ENCODE measurements at places on chromosomes 12 and 14.

- no peak for DNase-seq
Observed at GRCh38 chr12:67572492-67572891, 76.1 kb upstream of the DYRK2 start.

- no peak for DNase-seq
Observed at GRCh38 chr12:99235381-99235780, 412.2 kb upstream of the GARIN6 start.

DNA sequence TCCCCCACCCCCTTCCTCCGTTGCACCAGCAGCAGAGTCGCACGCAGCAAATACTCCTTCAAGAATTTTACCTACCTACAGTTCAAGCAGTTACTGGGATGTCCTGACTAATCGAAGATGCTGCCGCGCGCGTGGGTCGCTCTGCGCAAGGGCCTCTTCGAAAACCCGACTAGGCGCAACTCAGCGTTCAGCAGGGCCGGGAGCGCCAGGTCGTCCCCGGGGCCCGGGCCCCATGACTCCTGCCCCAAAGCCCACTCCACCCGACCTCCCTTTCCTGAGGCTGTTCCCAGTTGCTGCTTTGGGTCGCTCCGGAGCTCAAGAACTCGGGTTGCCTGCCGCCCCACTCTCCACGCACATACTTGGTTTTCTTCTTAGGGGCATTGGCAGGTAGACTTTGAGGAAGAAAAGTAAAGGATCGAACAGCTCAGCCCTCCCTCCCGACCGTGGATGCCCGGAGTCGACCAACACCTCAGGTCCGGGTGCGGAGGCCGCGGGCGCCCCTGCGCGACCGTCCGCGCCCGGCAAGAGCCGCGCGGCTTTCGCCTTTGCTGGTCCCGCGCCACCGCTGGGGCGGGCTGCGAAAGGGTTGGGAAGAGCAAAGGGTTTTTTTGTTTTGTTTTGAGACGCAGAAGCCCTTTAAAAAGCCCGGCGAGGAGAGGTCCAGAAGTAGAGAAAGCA lies 1.9 kb downstream of the BMP4 start:
- no peak for DNase-seq

DNA sequence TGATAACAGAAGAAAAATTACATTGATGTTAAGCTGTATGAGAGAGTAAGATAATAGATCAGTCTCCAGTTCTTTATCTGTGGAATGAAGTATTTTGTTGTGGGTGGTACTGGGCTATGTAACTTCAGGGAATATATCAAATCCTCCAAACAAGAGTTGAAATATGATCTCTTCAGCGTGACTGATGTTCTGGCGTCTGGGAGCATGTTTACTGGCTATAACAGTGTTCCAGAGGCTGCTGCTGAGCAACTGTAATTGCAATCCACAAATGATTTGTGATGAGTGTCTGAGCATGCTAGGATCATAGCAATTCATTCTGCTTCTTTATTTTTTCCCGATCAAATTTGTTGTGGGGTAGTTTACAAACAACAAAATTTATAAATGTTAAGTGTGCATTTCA lies 18.6 kb upstream of the CCDC198 start:
- no peak for DNase-seq

GRCh38 chr14:26856876-26857518 lies 259.2 kb upstream of the NOVA1 start:
- DNase-seq, result no peak

GRCh38 chr12:31321186-31321896 lies 4.6 kb downstream of the SINHCAF start:
- no peak for DNase-seq

DNA sequence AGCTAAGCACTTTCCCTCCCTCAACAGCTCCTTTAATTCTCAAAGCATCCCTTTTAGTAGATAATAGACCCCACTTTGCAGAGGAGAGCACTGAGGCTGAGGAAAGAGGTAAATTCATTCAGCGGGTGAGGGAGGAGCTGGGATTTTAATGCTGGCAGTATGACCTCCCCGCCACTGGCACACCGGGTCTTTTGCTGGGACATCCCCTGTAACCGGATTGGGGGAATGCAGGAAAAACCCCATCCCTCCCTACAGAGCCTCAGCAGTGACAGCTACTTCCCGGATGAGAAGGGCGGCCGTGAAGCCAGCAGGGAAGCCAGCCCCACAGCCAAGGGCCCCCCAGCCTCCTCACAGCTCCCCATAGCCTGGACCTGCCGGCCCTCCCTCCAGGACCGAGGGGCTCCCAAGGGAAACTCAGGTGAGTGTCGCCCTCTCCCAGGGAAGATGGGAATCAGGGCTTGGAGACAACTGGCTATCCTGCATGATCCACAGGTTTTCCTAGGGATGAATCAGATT lies 12.1 kb downstream of the ZBTB39 start:
- DNase-seq, result no peak

GRCh38 chr12:13594731-13595514 lies 386.5 kb downstream of the GRIN2B start:
- DNase-seq, result no peak

DNA sequence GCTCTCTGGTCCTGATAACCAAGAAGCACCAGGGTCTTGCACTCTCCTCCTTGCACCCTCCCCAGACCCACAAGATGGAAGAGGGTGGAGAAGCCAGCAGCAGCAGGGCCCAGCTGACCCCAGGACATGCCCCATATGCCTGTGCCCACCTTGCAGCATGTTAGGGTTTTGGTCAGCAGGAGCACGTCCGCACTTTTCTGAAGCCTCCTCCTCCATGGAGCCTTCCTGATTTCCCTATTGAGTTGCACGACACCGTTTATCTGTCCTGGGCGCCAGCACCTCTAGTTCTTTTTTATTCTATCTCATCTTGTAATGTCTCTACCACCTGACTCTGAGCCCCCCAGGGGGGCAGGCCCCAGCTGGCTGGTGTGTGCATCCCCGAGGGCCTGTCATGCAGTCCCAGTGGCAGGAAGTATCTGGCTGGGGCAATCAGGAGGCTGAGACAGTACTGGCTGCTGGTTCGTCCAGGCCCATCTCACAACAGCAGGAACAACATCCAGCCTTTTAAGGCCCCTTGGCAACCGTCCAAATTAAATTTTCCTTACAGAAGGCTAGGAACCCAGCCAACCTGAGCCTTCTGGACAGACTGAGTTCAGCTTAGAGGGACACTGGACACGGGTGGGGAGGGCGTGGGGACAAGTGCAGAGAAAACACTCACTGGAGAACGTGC lies 39.6 kb downstream of the CCDC85C start:
- DNase-seq, result no peak

GRCh38 chr12:29133181-29133580 lies 15.9 kb upstream of the FAR2 start:
- no peak for DNase-seq

All from AG08395 (cell line).